Stimulated activated CD4-positive, alpha-beta T cell treated with anti-CD3 and anti-CD28 coated beads, Interleukin-15, amount 100 ng/mL, for 1 hour (primary cell): ENCODE measurements at places on chromosomes 4 and X.
A peak's percentile ranks its signal among the peaks of the same experiment; 100 is the strongest.

GRCh38 chr4:106869551-106869950, 166.6 kb downstream of the DKK2 start:
- DNase-seq: no peak

- DNase-seq: no peak
Measured at GRCh38 chr4:140374130-140374477, 658 bp downstream of the SCOC start.

- DNase-seq: no peak
Measured at GRCh38 chr4:127782275-127783025, at the start of gene HSPA4L. TSS of gene HSPA4L (plus strand) at chr4:127782322. CDS start at chr4:127782551, 229 bp downstream.

- DNase-seq: no peak
Measured at GRCh38 chr4:6124386-6125102, 75.8 kb downstream of the JAKMIP1 start.

DNA sequence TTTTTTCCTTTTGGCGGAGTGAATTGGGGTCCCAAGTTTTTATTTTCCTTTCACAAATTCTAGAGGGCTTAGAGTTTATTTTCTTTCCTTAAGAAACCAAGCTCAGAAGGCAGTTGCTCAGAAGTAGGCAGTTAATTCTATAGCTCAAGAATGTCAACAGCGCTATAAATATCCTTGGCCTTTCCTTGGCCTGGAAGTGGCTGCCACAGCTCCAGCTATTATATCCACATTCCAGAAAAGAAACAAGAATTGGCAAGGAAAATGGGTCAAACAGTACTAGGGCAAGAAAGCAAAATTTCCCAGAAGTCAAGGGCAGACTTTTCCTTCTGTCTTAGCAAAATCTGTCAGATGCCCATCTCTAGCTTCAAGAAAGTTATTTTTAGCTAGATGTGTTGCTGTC, 31.0 kb downstream of the SLC10A6 start:
- no peak for DNase-seq

DNA sequence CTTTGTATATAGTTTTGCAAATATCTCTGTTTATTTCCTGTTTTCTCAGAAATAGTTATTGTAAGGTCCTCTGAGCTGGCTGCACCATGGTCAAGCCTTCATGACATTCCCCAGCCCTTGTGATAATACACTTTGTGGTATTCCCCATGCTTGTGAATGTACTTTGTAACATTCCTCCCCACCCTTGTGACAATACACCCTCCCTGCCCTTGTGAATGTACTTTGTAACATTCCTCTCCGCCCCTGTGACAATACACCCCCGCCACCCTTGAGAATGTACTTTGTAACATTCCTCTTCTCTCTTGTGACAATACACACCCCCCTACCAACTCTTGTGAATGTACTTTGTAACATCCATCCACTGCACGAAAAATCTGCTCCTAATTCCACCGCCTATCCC, 530.7 kb downstream of the CENPC start:
- no peak for DNase-seq

GRCh38 chr4:83283181-83283580, 1.4 kb downstream of the COQ2 start:
- no peak for DNase-seq

DNA sequence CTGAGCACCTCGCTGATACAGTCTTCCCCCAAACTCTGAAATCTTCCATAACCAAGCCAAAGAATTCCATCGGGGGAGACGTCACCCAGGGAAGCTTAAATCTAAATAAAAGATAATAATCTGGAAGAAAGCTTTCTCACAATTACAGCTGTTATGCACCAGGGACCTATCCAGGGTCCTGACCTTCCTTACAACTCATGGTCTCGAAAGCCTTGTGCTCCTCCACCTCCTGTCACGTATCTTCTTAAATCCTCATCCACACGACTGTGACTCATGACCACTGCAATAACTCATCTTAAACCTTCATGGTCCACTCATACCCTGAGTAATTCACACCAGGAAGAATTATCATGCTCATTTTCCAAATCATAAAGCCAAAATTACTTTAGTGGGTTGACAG, 166.8 kb upstream of the FRG1 start:
- DNase-seq: no peak

GRCh38 chrX:103754401-103754800, 22.2 kb upstream of the PLP1 start:
- DNase-seq: no peak

DNA sequence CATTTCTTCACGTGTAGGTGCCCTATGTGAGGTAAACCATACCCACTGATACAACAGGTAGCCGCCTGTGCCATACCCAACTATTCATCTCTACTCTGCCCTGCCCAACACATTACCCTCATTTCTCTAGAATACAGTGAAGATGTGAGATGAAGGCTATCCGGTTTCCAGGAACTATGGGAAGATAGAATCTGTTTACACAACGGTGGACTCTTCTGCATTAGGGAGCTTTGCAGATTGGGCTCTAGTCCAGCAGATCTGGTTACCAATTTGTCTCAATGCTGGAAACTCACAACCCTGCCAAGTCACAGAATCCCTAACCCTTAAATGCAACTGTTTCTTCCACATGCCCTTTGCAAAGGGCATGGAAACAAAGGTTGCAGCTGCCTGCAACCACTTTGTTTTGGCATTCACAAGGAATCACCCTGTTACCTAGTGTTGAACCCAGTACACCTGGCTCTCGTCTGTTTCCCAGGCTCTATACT, 6.4 kb upstream of the SLAIN2 start:
- no peak for DNase-seq

DNA sequence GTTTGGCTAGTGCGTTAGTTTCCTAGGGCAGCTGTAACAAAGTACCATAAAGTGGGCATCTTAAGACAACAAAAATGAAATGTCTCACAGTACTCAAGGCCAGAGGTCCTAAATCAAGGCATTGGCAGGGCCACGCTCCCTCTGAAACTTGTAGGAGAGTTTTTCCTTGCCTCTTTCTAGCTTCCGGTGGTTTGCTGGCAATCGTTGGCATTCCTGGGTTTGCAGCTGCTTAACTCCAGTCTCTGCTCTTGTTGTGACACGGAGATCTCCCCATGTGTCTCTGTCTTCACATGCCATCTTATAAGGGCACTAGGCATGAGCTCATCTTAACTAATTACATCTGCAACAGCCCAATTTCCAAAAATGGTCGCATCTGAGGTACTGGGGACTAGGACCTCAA, 362.0 kb upstream of the BOD1L1 start:
- DNase-seq: no peak

DNA sequence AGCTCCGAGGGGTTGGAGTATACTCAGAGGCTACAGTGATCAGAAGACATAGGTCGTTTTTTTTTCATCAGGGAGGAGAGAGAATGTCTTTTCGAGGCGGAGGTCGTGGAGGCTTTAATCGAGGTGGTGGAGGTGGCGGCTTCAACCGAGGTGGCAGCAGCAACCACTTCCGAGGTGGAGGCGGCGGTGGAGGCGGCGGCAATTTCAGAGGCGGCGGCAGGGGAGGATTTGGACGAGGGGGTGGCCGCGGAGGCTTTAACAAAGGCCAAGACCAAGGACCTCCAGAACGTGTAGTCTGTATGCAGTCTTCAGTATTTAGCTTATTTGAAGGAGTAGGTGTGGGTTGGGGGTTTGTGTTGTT, 500 bp downstream of the GAR1 start:
- DNase-seq: peak; percentile 30

DNA sequence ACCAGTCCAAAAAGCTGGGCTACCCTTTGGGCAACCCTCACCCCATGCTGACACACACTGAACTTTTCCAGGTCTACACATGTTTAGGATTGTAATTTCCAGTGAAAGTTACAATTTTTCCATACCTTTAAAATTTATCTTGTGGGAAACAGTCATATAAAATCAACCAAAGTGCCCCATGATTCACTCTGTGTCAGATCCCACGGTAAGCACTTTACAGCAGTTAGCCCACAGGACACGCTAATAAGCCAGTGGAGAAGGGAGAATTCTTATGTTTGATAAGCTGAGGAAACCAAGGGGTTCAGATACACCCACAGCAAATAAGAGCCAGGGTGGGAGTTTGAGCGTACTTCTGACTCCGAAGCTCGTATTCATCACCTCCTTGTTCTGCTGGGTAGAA, 72.4 kb upstream of the TBL1X start:
- DNase-seq: no peak

DNA sequence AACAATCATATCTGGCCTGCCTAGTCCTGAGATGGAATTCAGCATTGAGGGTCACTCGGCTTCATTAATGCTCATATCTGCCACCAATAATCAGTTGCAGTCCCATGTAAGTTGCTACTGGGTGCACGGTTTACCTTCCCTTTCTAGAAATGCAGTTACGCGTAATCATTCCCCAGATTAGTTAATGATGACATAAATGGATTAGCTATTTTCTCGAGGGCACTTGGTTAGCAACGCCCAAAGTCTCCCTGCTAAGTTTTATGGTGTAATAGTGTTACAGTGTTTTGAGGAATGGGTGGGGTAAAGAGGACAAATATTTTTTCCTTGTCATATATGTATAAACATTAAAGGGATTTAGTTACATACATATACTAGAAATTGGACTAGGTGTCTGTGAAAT, 118.8 kb downstream of the MID1 start:
- no peak for DNase-seq

GRCh38 chr4:146428298-146428697, 93.4 kb downstream of the SLC10A7 start:
- no peak for DNase-seq

DNA sequence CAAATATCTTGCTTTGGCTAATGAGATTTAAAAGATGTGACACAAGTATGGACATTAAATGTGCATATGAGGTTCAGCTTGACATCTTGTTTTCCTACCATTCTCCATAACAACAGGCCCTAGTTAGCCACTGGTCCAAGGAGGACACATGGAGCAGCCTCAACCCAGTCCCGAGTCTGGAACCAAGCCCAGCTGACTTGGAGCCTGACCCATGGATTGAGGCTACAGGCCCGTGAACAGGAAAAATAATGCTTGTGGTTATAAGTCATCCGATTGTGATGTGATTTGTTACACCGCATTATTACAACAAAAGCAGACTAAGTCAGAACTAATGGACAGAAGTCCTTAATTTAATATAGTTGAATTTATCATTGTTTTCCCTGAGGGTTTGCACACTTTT, 123.2 kb upstream of the BANK1 start:
- DNase-seq: no peak

- no peak for DNase-seq
Measured at GRCh38 chrX:133685822-133686221, 270.5 kb upstream of the GPC4 start.

DNA sequence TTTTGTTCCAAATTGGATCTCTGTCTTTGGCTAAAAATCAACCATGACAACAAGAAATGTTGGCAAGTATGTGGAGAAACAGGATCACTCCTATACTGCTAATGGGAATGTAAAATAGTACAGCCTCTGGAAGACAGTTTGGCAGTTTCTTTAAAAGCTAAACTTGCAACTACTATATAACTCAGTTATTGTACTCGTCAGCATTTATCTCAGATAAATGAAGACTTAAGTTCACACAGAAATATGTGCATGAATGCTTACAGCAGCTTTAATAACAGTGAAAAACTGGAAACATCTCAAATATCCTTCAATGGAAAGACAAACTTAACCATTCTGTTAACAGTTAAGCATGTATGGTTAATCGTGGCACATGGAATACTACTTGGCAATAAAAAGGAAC, 15.4 kb upstream of the HAND2 start:
- DNase-seq: no peak
